ENCODE measurements at places on chromosomes 13 and 19.

- no peak for DNase-seq
Observed at GRCh38 chr19:45348367-45349125, 8.0 kb downstream of the KLC3 start.

GRCh38 chr13:110784704-110785103, 71.2 kb downstream of the ING1 start:
- no peak for DNase-seq

- DNase-seq = no peak
Observed at GRCh38 chr19:3565139-3565538, 7.6 kb upstream of the HMG20B start.

DNA sequence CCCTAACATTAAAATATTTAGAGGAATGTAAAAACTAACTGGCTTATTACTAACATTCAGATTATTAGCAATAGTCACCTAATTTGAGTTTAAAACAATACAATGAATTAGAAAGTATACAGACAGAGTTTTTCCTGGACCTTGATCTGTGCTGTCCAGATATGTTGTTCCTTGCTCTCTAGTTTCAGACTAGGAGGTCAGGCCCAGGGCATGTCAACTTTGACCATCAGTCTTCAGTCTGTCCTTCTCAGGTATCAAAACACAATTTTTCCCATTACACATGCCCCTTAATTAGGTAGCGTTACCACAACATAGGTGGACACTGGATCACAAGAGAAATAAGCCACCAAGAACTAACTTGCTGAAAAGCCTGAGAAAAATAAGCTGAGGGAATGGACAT, 197.0 kb downstream of the MAB21L1 start:
- DNase-seq = no peak

- DNase-seq = no peak
Observed at GRCh38 chr19:5030136-5030820, 61.4 kb downstream of the KDM4B start.
